Skin of body (tissue), 3 donors: ENCODE measurements at places on chromosomes 2 and 18. TPM values are rescaled to one million over a fixed set of nuclear protein-coding genes. Genes with fewer than 3 reads are reported as not detected.

SLC14A1 gene
- 11.9 TPM for total RNA-seq

SIGLEC15 gene
- total RNA-seq = not detected

LYPD6 gene
- total RNA-seq = 5.1 TPM

HOXD1 gene
- 0.30 TPM for total RNA-seq

SLC11A1 gene
- total RNA-seq = 7.9 TPM

SLC9A2 gene
- total RNA-seq = 6.8 TPM
